ENCODE measurements at places on chromosomes 4 and X.

DNA sequence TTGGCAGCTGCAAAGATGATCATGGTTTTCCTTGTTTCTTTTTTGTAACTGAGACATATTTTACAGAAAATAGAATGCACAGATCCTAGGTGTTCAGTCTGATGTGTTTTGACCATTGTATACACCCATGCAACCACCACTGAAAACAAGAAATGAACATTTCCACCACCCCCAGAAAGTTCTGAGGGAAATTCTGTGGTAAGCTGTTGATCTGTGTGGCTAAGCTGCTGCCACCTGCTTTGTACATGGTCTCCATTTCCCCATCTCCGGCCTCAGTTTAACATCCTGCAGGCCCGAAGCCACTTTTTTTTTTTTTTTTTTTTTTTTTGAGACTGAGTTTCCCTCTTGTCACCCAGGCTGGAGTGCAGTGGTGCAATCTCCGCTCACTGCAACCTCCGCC lies 65.3 kb downstream of the NYX start:
- no peak for DNase-seq

DNA sequence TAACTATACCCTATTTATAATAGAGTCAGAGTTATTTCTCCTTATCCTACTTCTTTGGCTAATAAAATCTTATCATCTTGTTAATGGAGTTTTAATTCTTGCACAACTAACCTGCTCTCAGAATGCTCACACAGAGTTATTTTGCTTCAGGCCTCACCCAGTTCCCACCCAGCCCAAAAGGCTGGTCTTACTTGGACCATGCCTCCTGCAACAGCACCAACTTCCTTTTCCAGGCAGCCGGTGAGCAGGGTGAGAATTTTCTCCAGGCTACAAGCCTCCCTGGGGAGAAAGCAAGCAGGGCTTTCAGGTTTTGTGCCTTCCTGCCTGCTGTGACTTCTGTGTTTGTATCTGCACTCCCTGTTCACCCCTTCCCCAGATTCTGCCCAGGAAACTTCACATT lies 29.1 kb upstream of the BANK1 start:
- DNase-seq: no peak

- DNase-seq: no peak
Measured at GRCh38 chr4:68249434-68249833, 3.9 kb upstream of the TMPRSS11B start.

GRCh38 chr4:41632481-41633073 lies 94.6 kb downstream of the LIMCH1 start:
- no peak for DNase-seq

- DNase-seq: no peak
Measured at GRCh38 chr4:177532358-177532757, 90.1 kb upstream of the AGA start.

DNA sequence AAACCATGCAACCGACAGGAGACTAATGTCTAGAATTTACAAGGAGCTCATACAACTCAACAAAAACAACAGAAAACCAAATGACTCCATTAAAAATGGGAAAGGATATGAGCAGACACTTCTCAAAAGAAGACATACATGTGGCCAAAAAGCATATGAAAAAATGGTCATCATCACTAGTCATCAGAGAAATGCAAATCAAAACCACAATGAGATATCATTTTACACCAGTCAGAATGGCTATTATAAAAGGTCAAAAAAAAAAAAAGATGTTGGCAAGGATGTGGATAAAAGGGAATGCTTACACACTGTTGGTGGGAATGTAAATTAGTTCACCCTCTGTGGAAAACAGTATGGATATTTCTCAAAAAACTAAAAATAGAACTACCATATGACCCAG lies 50.5 kb upstream of the CHRDL1 start:
- DNase-seq: no peak

DNA sequence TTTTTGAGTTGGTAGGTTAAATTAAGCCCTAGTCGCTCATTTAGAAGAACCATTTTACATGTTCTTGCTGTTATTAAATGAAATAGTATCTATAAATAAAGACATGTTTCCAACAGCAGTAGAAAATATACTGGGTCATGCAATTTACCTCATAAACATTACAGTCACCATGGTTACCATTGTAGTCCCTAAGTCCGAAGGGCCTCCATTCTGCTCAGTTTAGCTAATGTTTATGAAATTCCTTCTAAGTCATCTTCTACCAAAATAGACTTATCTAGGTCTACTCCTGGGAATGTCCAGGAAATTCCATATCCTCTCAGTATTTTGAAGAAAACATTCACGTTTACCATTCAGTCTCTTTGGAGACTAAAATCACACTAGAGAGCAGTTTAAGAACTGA lies 292.5 kb upstream of the DCAF8L1 start:
- no peak for DNase-seq

DNA sequence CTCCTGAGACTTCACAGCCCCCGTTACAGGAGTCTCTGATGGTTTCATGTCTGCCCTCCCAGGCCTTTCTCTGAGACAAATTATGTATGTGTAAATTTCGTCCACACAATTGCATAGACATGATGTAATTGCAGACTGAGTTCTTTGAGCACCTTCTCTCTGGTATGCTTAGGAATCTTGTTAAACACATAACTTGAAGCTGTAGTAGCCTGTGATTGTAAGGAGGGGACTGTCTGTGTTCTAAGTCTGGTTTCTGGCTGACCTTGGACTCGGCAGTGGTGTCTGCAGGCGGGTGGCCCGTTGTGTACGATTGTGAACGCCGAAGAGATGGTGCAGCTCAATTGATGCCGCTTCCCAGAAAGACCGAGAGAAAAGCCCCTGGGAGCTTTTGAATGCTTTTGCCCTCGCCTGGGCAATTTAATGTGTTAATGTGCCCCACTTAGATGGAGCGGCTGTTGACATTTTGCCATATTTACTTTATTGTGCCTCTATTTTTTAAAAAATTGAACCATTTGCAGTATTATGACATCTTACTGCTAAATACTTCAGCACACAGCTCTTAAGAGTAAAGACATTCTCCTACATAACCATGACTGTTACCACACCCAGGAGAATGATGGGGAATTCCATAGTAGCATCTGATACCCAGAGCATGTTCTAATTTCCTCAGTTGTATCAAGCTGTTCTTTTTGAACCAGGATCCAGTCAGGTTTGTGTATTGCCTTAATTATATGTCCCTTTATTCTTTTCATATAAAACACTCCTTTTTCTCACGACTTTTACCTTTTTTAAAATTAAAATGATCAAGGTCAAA lies 58.4 kb upstream of the TADA2B start:
- no peak for DNase-seq

DNA sequence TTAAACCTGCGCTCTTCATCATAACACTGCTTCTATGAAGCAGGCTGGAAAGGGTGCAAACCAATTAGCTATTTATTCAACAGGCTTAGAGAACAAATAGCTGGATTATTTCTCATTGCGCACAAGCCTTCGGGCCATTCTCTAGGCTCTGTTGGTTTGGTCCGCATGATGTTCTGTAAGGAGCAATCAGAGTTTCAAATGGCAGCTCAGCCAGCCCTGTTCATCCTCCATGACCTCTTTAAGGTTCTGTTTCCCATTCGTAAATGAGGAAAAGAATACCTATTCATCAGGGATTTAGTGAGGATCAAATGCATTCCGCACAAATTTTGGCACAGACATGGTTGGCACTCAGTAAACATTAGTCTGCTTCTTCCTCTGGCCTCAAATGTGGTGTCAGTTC lies 15.5 kb upstream of the GPM6A start:
- no peak for DNase-seq

- DNase-seq: no peak
Measured at GRCh38 chrX:10420134-10420533, 200.3 kb downstream of the MID1 start.

DNA sequence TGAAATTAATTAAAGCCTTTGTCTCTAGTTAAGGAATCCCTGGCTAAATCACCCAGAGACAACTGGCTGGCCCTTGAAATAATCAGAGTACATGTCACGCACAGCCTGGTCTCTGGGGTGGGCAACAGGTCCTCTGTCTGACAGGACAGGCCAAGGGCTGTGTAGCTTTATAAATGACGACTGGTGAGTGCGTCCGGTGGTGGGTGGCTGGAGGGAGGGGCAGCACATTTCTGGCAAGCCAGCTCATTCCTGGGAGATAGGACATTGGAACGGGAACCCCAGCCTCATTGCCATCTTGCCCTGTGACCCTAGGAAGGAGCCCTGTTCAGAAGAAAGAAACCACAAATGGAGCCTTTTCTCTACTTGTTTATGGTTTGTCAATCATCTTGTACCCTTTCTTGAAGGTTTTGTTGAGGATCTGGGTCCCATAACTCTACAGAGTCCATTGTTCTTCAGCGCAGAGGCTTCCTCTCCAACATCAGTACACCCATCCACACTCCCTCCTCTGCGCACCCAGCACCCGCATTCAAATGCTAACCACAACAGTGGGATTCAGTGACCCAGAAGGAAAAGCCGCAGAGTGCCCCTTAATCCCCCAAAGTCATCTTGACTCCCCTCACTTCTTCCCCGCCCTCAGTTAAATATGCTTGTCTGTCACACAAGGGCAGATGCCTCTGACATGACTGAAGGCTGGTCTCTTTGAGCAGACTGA lies 368.1 kb downstream of the UNC5C start:
- DNase-seq: no peak

DNA sequence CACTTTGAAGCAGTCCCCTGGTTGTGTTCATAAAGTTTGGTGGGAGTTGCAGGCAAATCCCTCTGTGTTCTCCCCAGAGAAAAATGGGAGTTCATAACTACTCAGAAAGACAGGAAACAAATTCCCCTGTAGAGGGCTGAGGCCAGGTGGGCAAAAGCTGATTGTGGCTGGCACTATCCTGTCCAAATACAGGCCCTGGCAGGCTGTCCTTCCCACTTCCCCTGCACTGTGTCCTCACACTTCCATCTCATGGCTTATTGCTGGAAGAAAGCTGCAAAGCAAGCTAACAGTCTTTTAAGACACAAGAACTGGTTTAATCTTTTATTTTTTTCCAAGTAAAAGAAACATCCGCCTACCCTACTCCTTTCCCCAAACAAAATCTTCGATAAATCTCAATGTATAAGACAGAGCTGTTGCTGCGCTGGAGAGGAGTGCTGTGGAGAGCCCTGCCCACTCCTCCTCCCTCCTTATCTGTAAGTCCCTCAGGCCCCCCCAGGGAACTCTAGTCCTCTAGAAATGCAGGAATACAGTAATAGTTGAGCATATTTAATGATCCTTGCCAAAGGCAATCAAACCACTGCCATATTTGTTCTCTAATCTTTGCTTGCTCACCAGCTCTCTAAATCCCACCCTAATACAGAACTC lies 14.0 kb downstream of the TAPT1 start:
- DNase-seq: no peak

- DNase-seq: no peak
Measured at GRCh38 chr4:160318567-160319220, 1215.8 kb downstream of the RAPGEF2 start.

- DNase-seq: no peak
Measured at GRCh38 chr4:120084327-120084726, 17.7 kb upstream of the MAD2L1 start.

GRCh38 chr4:140568507-140569306 lies at the start of gene UCP1:
UCP1 (minus strand) TSS chr4:140568961; CDS start chr4:140568729, 232 bp downstream.
- DNase-seq: no peak

- no peak for DNase-seq
Measured at GRCh38 chrX:87874043-87874442, 356.4 kb downstream of the KLHL4 start.

DNA sequence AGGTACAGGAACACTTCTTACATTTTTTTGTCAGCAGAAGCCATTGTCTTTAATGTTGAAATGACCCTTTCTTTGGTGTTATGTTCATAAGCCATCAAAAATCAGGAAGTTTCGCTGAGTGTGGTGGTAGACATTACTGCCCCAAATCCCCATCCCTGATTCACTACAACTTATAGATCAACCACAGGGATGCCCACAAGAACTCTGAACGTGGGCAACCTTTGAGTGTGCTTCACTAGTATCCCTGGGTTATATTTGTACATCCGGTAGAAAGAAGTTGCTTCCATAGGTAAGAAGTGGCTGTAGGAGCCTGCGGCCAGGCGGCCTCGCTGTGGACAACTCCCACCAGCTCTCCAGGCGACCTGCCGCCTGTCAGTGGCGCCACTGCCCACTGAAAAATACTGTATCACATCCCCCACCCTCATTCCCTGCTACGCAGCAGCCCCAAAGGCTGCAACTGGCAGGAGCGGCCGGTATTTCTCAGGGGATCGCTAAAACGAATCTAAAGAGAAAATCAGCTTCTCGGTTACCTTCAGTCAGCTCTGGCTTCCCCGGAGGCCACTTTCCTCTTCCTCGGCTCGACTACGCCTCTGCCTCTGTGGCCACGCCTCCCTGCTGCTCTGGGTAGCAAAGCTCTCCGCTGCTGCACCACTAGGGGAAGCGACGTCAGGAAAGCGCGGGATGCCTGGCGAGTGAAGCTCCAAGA lies 13.9 kb upstream of the ETDC start:
- DNase-seq: no peak

DNA sequence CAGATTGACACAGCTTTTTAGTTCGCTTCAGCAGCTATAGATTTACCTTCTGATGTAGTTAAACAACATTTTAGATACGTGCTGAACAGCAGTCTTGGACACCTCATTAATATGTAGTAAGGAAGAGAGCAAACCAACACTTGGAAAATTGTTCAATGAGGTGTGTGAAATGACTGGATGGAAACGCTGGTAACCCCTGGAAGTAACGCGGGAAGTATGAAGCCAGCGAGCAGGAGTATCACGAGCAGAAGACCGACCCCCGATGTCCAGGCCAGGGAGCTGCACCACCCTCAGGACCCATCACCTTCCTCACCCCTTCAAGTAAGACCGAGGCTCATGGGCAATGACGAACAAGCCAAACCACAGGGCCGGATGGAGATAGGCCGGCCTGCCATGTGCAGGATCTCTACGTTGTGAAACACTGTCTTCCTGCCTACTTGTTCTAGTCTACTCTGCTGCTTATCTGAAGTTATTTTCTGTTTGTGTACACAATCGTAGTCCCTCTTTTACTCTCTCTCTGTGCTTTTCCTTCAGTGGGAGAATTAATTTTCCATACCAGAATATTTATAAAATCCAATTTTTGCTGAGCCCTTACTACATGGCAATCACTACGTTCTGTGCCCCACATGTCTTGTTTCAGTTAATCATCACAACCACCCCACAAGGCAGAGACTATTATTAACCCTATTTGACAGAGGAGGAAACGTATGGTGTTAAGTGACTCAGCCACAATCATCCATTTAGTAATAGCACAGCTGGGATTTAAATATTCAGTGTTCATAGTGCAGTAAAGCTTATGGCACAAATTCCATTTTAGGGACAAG lies 221.7 kb downstream of the APBB2 start:
- DNase-seq: no peak

- no peak for DNase-seq
Measured at GRCh38 chrX:149569770-149570169, 17.5 kb downstream of the MAGEA9B start.
